ENCODE measurements at places on chromosomes 7 and 10.
A peak's percentile ranks its signal among the peaks of the same experiment; 100 is the strongest.

- DNase-seq = no peak
Observed at GRCh38 chr7:2024567-2024918, 208.2 kb downstream of the MAD1L1 start.

DNA sequence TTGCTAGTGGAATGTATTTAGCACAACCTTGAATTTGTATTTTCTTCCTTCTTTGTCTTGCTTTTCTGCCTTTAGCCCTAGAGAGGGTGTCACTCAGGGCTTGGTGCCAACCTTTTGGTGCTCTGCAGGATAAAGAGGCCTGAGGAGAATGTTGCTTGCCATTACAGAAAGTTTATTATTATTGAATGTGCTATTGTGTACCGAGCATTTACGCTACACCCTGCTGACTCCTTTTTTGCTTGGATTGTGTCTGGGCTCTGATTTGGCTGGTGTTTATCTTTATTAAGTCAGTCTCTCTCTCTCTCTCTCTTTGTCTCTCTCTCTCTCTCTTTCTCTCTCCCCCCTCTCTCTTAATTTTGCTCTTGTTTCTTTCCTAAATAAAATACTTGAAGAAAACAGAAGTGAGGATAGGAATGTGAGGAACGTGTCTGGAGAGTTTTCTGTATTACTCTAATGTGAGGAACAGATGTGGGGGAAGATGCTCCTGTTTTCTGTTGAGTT, 284.4 kb upstream of the PHYHIPL start:
- DNase-seq = no peak

- DNase-seq = no peak
Observed at GRCh38 chr10:75730847-75731246, 299.4 kb downstream of the LRMDA start.

DNA sequence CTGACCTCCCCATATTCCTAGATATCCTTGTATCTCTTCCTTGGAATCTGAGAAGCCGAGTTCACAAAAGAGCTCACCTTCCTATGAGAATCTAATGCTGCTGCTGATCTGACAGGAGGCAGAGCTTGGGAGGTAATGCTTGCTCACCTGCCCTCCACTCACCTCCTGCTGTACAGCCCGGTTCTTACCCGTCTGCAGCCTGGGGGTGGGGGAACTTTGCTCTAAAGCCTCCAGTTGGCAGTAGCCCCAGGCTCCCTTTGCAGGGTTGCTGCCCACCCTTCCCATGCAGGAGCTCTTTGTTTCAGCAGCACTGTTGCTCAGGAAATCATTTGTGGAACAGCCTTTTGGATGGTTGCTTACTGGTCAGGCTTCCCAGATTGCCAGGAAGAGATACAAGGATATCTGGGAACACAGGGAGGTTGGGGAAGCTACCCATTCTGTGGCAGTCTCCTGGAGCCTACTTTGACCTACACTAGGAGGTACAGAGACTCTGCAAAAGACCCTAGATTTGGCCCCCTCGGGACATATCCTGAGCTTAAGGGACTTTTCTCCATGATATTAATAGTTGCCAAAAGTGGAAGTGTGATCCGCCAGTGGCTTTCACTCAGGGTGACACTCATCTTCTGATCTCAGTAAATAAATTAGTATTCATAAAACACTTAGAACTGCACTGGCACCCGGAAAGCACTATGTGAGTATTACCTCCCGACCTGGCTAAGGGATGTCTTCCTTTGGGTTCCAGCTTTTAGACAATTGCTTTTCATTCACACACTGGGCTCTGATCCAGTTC, 363.7 kb upstream of the PODXL start:
- no peak for DNase-seq

GRCh38 chr7:123796568-123796967, 47.8 kb upstream of the WASL start:
- no peak for DNase-seq

DNA sequence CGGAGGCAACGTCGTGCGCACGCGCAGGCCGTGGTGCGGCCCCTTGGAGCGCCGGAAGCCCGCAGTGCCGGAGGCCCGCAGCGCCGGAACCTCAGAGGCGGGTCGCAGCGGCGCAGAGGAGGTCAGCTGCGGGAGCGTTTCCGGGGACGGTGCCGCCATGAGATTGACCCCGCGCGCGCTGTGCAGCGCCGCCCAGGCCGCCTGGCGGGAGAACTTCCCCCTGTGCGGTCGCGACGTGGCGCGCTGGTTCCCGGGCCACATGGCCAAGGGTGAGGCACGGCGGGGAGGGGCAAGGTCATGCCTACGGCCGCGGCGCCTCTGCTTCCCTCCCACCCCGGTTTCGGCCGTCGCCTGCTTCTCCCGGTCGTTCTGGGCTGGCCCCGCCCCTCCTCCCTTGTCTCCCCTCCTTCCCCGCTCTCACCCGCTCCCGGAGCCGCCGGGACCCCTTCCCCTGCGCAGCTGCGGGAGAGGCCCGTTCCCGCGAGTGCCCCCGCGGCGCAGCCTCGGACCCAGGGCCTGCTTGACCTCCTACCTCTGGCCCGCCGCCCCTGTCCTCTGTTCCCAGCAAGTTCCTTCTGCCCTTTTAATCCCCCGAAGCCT, at the start of gene MTG1:
TSS of gene MTG1 (plus strand) at position 94 of the 600 bp plus-strand sequence. CDS start at position 158, 64 bp downstream.
- peak; percentile 87 for DNase-seq

GRCh38 chr7:136102881-136103280, 125.7 kb upstream of the MTPN start:
- no peak for DNase-seq

- DNase-seq = no peak
Observed at GRCh38 chr10:91778485-91778884, 19.7 kb upstream of the TNKS2 start.

GRCh38 chr7:38973760-38974159, 3.9 kb upstream of the POU6F2 start:
- DNase-seq = no peak

DNA sequence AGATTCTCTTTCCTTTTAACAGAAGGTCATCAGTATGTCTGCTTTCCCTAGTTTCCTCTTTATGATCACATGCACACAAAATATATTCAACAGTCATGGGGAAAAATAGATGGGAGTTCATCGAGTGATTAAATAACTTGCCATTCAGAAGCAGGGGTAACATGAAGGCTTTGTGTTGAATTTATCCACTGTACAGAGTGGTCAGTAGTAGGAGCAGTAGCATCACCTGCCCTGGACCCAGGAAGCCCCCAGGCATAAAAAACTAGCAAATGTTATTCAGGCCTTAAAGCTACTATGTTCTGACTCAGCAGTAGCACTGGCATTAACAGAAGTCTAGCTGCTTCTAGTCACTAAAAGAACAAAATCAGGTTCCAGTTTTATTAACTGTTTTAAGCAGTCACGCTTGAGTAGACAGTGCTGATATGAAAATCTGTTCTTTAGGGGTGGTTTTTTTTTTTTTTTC, 31.4 kb upstream of the FAM133B start:
- no peak for DNase-seq

DNA sequence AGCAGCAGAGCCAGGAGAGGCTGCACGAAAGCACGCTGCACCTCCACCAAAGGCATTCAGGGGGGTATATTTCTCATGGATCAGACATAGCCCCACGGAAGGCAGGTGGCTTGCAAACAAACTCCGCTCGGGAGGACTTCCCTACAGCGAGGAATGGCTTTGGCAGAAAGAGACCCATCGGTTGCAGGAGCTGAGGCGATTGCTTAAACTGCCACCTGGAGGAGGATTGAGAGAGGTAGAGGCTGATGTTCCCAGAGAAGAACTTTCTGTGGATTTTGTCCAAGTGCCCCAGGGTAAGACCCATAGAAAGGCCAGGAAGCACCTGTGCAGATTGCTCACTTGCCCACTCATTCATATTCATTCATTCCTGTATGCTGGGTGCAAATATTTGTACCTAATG, 89.1 kb downstream of the NEUROD6 start:
- DNase-seq = no peak

DNA sequence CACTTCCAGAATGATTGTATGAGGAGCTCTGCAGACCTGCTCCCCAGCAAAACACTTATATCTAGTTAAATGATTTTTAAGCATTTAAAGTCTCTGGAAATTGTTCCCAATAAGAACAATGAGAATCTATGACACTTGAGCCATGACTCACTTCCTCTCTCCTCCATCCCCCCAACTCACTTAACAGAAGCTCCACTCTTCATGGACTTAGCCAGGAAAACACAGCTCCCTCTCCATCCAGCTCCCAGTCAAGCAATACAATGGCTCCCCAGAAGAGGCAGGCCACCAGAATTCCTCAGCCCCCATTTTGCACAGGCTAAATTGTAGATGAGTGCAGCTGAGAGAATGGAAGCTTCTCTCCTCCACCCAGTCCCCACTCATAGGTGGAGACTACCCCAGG, 27.0 kb downstream of the AOC1 start:
- no peak for DNase-seq

GRCh38 chr7:142608630-142609428, 140.4 kb upstream of the PRSS1 start:
- no peak for DNase-seq

- DNase-seq = peak; percentile 92
Observed at GRCh38 chr7:54758702-54759592, at the start of gene SEC61G. TSS of gene SEC61G (minus strand) at chr7:54759211. CDS start at chr7:54757588, 1,623 bp downstream.

GRCh38 chr10:132163278-132163765, 23.4 kb upstream of the DPYSL4 start:
- DNase-seq = peak; percentile 33

DNA sequence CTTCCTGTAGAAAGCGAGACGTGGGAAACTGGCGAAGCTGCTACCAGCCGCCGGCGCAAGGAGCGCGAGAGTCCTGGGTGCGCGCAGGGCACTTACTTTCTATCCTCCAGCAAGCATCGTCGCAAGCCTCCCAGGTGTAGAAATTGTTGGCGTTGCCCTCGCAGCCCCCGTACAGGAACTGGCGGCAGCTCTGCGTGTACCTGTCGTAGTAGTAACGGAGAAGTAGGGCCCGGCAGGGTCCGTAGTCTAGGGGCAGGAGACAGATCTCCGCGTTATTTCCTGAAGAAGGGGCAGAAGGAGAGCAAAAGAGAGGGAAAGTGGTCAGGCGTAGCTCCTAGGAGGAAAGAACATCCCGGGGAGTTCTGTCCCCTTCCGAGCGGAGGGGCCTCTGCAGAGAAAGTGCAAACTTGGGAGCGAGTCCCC, 501 bp downstream of the TFPI2 start:
- DNase-seq = no peak

DNA sequence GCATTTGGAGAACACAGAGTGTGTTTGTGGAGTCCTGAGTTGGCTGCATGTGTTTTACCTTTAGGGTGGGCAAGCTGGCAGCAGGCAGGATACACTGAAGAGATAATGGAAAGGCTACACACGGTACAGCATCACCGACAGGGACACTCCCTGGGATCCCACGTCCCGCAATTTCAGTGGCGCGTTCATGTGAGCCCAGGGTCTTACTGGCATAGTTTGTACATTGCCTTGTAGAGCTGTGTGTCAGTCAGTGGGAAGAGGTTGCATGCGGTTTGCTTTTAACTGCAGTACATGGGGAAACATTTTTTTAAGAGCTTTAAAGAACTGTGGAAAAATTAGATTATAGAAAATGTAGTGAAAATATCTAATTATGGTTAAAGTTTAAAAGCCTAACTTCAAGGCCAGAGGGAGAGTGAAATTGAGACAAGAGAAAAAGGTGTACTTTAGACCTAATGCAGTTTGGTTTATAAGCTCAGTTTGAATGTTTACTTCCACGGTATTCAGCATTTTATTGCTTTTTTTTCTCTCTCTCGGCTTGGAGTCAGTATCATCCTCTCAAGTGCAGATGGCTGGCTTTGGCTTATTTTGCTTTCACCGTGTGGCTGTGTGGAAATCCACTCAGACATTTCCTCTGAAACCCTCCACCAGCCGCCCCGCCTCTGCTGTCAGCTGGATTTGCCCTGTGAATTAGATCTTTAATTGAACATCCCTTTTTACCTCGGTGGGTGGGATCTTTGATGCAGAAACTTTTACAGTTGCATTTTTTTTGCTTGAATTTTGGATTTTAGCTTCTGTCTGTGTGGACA, 364.2 kb upstream of the COBL start:
- no peak for DNase-seq

DNA sequence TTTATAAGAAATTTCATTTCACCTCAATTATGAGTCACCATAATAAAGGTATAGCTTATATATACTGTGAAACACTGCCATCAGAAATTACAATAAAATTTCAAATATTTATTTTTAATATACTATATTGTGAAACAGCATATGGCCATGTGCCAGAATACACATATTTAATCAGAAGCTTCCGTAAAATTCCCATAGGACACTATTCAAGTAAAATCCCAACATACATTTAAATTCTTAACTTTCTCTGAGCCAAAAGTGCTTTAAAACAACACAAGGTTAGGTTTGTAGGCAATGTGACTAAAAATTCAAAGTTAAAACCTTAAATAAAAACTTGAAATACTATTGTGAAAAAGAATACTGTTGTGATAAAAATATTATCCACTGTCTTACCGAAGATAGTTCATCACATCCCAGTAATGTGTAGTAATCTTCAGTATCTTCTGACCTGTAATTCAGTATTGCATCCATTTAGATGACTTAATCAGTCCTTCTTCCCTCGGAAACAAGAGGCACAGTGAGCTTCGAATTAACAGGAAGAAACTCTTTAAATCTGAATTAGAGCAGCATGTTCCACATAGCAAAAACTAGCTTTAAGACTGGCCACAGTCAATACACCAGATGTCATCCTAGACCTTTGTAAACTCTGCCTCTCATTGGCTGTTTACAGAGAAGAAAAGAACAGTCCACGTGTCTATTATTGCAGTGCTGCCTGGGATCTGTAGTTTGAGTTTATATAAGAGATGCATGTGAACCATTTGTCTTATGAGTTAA, at the start of gene DNAJC12:
TSS of gene DNAJC12 (minus strand) at position 648 of the 774 bp plus-strand sequence. CDS start at position 471, 177 bp downstream.
- DNase-seq = no peak

- DNase-seq = no peak
Observed at GRCh38 chr7:128959296-128959695, 21.6 kb downstream of the IRF5 start.

- no peak for DNase-seq
Observed at GRCh38 chr10:93406364-93407145, 75.6 kb downstream of the MYOF start.

DNA sequence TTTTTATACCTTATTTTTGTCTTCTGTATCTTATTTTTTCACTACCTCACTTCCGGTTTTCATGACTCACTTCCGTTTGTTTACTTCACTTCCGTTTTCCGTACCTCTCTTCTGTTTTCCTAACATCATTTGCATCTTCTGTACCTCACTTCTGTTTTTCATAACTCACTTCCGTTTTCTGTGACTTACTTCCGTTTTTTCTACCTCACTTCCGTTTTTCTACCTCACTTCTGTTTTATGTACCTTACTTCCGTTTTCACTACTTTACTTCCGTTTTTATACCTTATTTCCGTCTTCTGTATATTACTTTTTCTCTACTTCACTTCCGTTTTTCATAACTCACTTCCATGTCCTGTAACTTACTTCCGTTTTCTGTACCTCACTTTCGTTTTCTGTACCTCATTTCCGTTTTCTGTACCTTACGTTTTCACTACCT, 492.5 kb upstream of the AKR1E2 start:
- DNase-seq = no peak

DNA sequence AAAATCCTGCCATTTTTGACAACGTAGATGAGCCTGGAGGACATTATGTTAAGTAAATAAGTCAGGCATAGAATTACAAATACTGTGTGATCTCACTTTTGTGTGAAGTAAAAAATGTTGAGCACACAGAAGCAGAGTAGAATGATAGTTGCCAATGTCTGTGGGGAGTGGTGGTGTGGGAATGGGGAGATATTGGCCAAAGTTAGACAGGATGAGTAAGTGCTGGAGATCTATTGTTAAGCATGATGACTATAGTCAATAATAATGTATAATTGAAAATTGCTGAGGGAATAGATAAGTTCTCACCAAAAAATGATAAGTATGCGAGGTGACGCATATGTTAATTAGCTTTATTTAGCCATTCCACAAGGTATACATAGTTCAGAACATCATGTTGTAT, 92.0 kb downstream of the GPR85 start:
- no peak for DNase-seq

GRCh38 chr7:156127166-156128134, 315.2 kb upstream of the SHH start:
- no peak for DNase-seq

- no peak for DNase-seq
Observed at GRCh38 chr10:103546401-103546800, 52.9 kb downstream of the NEURL1 start.
